ENCODE measurements at places on chromosomes 7 and 10. TPM values are rescaled to one million over a fixed set of nuclear protein-coding genes. Genes with fewer than 3 reads are reported as not detected.

DNA sequence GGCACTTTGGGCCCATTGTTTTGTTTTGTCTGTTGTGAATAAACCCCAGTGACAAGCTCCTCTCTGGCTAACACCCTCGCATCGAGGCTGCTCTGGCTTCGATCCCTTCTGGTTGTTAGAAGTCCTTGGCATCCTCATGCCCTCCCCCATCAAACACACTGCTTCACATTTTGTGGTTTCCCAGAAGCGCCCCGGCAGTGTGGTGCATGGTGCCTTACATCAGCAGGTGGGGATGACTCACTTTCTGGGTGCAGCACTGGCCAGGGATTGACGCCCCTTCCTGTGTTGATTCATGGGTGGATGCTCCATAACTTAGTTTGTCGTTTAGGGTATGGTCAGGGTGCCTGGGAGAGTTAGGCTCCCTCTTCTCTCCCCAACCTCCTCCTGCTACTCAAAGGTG, 51.4 kb downstream of the PLPP4 start:
- no peak for DNase-seq

- no peak for DNase-seq
Measured at GRCh38 chr7:121479466-121479865, 83.4 kb upstream of the FAM3C start.

- peak; percentile 49 for DNase-seq
Measured at GRCh38 chr7:116161728-116162127, 48.6 kb upstream of the TES start.

GRCh38 chr10:9010093-9010492, 955.6 kb downstream of the GATA3 start:
- DNase-seq = no peak

DNA sequence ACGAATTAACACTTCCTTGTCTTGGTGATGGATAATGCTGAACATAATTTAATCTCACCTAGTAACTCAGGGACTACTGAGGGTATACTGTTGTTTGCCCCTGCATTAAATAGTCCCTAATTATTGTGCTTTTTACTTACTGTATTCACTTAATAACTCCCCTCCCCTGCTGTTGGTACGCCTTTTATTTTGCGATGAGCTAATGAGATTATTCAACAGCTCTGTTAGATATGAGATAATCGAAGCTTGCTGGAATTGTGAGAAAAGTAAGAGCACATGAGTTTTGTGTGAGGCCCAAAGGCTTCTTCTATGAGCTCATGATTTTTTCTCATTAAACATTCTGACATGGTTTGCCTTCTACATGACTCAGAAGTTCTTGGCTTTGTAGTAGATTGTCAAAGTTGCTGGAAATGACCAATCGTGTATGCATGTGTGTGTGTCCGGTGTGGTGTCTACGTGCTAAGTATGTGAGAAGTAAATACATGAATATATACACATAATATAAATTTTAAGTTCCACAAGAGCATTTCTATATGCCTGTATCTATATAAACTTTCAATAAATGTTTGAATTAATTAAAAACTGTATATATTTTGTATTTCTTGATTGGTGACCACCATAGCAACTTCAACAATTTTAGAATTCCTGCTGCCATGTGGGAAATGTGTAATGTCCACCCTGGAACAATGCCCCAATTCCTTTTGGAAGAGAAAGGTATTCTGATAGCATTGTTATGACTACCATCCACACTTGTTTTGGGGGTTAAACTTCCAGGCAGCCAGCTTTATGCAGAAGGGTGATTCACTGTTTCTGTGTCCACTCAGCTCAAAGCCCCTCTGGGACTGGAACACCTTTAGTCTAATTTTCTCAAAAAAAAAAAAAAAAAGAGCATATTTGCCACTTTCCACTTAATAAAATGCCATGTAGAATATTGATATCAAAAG, 106.2 kb downstream of the SAMD9 start:
- DNase-seq = no peak

DNA sequence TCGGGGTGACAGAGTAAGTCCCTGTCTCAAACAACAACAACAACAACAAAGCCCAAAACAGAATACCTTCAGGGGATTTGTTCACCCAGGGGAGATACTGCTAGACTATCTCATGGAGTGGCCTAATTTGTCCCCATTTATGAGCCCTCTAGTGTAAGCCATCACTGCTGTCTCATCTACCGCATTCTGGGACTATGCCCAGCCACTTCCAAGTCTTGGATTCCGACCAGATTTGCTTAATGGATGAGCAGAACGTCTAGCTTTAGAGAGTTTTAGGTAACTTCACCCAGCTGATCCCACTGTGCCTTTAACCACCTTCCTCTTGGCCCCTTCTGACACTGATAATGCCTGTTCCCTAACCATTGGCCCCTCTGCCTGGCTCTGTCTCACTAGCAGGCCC, 47.1 kb downstream of the PAPSS2 start:
- DNase-seq = no peak

- no peak for DNase-seq
Measured at GRCh38 chr10:52542906-52543305, 228.8 kb downstream of the DKK1 start.

GRCh38 chr7:70092314-70093204, 494.3 kb downstream of the AUTS2 start:
- DNase-seq = no peak

- DNase-seq = no peak
Measured at GRCh38 chr7:87004956-87005355, 54.5 kb downstream of the ELAPOR2 start.

DNA sequence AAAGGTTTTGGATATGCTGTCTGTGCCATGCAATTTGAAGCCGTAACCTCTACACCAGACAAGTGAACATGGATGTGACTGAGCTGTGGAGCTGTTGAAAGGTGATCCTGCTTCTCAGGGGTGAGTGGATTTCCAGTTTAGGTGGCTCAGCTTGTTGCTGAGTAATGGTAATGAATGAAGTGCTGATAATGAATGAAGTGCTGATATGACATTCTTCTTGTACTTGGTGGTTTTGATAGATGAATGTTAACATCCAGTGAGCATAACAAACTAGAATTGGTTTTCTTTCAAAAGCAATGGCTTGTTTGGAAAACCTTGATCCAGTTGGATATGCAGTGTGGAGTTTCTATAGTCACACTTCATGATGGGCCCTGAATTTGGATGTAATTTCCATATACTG, 89.7 kb upstream of the FZD8 start:
- no peak for DNase-seq

- DNase-seq = no peak
Measured at GRCh38 chr10:110067960-110068770, 60.4 kb downstream of the ADD3 start.

DNA sequence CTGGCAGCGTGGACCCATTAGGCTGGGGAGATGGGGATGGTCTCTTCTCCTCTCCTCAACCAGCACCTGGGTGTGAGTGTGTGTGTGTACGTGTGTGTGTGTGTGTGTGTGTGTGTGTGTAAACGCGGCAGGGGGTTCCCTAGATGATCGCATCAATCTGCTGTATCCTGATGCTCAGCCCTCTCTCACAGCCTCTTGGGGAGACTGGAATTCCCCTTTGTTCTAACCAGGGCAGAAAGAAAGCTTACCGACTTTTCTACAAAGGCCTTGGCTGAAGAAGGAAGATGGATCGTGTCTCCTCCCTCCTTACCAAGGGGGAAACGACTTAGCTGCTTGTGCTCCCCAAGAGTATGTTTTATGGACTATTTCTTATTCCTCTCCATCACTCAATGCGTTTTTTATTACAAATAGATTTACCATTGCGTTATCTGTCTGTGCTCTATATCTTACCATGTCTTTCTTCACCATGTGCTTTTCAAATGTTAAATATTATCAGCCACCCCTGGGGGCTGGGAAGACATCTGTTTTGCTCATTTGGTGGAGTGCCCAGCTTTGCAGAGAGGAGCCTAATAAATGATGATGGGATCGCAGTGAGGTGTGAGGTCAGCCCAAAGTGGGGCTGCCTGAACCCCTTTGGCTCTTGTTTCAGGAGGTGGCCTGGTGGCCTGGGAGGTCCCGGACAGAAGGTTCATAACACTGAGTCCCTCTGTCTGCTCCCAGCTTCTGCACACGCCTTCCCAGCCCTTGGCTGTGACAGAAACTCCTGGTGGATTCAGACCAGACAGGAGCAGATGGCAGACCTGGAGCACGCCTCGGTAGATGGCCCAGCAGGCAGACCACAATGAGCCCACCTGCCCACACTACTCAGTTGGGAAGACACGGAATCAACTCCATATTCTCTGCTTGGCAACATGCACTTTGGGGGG, 262.0 kb downstream of the PRPF18 start:
- no peak for DNase-seq

GRCh38 chr10:16947069-16947468, 129.8 kb upstream of the RSU1 start:
- DNase-seq = no peak

DNA sequence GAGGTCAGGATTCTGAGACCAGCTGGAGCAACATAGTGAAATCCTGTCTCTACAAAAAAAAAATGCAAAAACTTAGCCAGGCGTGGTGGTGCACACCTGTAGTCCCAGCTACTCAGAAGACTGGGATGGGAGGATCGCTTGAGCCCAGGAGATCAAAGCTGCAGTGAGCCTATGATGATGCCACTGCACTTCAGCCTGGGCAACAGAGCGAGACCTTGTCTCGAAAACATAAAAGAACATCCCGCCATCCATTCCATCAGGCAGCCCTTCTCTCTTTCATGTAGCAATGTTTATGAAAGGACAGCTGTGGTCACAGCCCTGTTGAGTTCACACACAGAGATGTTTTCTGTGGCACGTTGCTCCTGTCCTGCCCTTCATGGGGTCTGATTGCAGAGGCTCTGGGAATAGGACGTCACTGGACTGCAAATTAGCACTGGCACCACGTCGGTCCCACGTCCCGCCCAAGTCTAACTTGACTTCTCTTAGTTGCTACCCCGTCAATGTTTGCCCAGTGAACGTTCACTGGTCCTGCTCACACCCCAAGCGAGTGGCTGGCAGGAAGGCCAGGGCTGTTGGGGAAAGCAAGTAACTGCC, 64.5 kb upstream of the MYL10 start:
- no peak for DNase-seq

GRCh38 chr10:21048068-21048467, 151.0 kb upstream of the NEBL start:
- DNase-seq = no peak

- no peak for DNase-seq
Measured at GRCh38 chr10:26138613-26139012, 78.0 kb upstream of the GAD2 start.

- DNase-seq = no peak
Measured at GRCh38 chr7:151978616-151979015, 22.4 kb downstream of the GALNTL5 start.

DNA sequence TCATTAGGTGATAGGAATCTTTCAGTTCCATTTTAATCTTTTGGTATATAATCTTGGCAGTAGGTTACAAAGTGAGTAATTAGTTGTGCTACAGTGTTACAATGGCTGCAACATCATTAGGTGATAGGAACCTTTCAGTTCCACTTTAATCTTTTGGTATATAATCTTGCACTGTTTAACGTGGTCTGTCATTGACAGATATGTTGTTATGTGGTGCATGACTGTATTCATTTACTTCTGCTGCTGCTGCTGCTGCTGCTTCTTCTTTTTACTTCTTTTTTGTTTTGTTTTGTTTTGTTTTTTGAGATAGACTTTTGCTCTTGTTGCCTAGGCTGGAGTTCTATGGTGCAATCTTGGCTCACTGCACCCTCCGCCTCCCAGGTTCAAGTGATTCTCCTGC, 28.6 kb downstream of the ST7 start:
- no peak for DNase-seq

DNA sequence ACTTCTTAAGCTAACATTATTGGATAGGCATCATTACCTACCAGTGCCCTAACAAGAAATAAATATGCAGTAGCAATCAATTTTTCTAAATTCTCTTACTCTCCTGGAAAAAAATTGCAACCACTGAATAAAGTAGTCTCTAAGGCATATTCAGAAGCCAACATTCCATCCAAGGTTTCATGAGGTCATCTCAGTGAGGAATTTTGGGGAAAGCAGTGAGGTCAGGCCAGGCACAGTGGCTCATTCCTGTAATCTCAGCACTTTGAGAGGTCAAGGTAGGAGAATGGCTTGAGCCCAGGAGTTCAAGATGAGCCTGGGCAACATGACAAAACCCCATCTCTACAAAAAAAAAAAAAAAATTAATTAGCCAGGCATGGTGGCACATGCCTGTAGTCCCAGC, 75.9 kb upstream of the GHITM start:
- no peak for DNase-seq

Gene CH25H
- total RNA-seq = 1.0 TPM

Gene JAZF1
- 9.1 TPM for total RNA-seq

Gene VSTM4
- 0.35 TPM for total RNA-seq

Gene SBDS
- total RNA-seq = 37.8 TPM
